Ammon's horn (tissue), 1 donor: ENCODE measurements at places on chromosomes 5 and 9.

GRCh38 chr9:133067006-133067405 lies 5.2 kb downstream of the CEL start:
- no peak for DNase-seq

DNA sequence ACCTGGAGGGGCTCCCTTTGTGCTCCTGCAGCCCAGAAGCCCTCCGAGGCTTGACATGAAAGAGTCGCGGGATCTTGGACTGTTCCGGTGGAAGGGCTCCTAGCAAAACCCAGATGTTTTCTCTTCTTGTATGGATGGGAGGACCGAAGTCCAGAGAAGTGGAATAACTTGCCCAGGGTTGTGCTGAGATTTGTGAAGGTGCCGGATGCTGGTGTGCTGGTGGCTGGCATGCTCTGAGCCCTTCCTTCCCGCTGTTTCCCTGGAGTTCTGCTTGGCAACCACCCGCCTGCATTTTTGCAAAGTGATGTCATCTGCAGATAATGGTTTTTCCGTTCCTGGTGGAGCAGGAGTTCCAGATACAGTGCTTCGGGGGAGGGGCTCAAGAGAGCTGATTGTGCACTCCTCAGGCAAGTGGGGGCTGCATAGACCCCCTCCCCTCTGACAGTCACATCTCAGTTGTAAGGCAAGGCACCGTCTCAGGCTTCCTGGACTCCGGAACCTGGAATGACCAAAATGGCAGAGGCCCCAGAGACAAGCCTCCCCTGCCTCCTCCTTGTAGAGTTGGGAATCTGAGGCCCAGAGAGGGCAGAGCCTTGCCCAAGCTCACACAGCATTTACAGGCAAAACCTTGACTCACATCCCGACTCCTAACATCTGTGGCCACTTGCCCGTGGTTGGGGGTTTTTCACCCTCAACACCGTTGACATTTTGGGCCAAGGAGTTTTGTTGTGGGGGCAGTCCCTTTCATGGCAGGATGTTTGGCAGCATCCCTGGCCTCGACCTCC lies 157.0 kb downstream of the RGS3 start:
- peak; percentile 60 for DNase-seq

DNA sequence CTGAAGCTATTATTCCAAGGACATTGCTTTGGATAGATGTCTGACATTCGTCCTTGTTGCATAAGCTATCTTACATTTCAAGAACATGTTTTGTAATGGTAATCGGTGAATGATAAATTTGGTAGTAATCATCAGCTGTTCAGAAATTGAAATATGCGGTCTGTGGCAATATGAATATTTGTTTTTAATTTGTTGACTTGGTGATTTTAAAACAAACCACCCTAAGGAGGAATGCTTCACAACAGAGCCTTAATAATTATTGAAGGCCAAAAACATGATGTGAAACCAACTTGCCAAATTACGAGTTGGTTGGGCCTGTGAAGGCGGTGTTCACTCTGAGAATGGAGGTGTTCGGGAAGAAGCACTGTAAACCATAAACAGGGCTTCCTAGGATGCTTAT lies 149.7 kb upstream of the TUT7 start:
- DNase-seq: no peak

GRCh38 chr5:149456597-149457392 lies 77.7 kb upstream of the IL17B start:
- DNase-seq: no peak

DNA sequence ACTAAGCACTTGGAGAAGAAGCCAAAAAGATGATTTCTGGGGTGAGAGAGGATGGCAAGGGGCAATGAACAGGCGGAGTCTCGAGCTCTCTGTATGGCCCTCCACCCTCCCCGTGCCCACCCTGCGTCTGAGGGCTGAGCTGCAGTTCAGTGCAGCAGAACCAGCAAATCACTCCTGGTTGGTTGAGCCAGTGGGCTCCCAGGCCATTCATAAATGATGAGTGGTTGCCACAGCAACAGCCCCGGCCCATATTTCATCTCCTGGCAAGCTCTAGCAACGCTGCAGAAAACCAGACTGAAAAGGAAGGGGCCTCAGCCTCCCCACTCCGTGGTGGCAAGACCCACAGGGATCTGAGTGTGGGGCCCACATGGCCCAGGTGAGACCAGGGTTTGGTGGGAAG lies 93.8 kb upstream of the PPP1R26 start:
- no peak for DNase-seq

DNA sequence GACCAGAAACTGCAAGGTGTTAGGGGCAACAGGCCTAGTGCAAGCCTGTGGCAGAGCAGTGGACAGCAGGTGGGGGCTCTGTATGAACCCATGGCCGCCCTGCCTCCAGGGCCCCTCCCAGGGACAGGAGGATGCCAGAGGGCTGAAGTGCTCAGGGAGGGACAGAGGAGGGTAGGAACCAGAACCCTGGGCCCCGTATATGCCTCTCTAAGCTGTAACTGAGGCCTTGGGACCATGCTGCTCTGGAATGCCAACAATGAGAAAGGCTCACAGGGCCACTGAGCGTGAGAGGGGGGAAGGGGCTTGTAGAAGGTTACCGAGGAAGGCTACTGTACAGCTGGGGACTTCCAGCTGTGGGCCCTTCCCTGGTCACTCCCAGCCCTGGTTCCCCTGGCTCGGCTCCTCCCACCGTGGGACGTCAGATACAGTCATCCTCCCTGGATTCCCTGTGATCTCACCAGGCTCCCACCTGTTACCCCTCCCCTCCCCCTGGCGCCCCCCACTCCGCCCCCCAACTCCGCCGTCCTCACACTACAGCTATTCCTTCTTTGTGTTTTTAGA lies 21.1 kb downstream of the AQP7 start:
- no peak for DNase-seq

DNA sequence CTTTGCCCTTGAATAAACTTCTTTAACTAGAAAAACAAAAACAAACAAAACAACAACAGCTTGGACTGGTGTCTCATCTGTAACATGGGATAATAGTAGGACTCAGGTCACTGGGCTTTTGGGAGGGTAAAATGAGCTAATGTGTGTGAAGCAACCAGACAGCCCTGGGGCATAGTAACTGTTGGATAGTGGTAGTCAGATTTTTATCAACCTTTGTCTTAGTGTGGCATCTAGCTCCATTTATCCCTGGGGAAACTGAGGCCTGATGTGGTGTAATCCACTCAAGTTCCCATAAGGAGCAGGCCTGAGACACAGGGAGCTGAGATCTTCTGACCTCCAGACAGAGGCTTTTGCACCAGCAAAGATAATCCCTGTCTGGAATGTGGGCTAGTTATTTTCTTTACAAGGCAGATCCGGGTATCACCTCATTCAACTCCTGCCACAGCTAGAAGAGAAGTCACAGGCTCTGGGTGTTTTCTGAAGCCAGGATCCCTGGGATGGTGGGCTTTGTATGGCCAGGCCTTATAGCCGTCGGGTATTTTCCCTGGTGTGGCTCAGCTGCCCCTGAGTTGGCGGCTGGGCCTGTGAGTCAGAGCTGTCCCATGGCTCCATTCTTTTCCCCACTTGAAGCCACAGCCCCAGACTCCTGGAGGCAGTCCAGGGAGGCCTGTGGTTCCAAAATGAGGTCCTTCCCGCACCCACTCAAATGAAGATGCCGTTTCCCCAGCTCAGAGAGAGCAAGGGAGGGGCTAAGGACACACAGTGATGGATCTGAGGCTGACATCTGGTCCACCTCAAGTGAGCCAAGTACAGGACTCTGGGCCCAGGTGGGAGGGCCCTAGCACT lies 26.1 kb upstream of the CSF1R start:
- DNase-seq: no peak

- peak; percentile 20 for DNase-seq
Measured at GRCh38 chr9:99039505-99040182, 65.3 kb upstream of the TGFBR1 start.

DNA sequence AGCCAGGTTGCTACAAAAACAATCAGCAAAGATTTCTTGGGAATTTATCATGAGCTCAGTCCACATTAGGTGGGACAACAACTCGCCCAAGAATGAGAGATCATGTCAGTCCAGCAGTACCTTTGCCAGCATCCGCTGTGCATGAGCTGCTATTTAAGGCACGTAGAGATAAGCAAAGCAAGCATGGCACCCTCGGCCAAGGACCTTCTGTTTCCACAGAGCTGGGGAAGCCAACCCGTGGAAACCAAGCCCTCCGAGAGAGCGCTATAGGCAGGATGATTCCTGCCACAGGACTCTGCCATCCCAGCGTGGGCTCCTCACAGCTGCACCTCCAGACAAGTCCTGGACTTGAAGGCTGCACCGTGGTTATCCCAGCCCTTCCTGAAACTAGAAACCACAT lies 189.5 kb upstream of the PPP1R26 start:
- no peak for DNase-seq

- DNase-seq: no peak
Measured at GRCh38 chr5:158545949-158546530, 553.7 kb downstream of the EBF1 start.
